HTR-8/SVneo (cell line): ENCODE measurements at places on chromosomes 1 and 21.
A peak's percentile ranks its signal among the peaks of the same experiment; 100 is the strongest.

- DNase-seq = no peak
These were observed 26.8 kb downstream of the VANGL1 start for GRCh38 chr1:115668579-115668978.

GRCh38 chr1:15027515-15027986 is 126.0 kb upstream of the TMEM51 start:
- peak; percentile 53 for DNase-seq

DNA sequence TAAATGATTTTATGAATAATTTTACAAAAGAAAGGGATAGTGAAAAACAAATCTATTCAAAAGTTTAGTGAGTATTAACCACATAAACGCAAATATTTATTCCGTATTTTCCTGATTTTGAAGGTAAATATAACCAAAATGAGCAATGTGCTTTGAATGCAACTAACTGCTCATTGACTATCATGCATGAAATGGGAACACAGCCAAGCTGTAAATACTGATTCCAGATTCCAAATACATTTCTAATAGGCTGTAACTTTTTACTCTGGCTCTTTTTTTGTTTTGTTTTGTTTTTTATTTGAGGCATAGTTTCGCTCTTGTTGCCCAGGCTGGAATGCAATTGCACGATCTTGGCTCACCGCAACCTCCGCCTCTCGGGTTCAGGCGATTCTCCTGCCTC is 41.8 kb downstream of the SELENOF start:
- no peak for DNase-seq

DNA sequence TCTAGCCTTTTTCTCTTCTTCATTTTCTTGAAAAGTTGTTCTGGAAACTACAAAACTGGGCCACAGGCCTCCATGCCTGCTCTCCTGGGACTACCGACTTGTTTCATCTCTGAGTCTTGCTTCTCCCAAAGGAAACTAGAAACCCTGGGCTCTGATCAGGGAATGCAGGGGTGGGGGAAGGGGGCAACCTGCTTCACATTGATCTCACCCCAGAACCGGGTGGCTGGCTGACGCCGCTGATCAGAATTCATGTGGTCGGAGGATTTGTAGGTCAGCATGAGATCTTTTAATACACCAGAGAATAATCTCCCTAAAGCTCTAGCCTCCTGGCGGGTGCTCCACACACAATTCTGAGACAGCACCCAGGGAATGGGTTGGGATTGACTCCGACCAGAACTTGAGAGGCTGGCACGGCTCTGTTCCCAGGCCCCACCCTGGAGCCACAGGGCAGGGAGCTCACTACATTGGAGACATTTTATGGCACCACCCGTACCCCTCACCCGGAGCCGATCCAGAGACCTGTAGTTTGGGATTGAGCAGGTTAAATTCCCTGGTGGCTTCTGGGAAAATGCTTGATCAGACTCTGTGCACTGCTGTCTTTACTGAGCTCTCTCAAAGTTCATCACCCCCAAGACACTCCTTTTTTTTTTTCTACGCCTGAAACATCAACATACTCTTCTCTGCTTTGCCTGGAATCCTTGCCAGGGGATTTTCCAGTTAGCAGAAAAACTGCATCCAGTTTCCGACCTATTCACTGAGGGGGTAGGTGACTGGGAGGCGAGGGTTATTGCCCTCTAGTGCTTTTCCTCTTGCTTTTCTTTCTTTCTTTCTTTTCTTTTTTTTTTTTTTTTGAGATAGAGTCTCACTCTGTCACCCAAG is 12.2 kb upstream of the ARHGEF10L start:
- DNase-seq = no peak

DNA sequence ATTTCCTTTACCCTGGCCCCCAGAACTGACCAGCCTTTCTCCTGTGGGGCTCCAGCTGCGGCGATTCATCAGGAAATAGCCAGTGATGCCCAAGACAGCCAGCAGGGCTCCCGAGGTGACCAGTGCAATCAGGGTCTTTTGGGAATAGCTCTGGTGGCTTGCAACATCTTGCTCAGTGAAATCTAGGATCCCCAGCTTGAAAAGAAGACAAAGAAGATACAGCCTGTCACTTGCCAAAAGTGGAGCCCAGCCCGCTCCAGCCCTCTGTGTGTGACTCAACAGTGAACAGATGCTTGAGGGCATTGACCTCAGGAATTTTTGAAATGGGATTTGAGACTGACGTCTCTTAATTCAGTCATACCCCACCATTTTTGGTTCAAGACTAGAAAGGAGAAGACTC is 22.3 kb downstream of the CD34 start:
- DNase-seq = peak; percentile 51

GRCh38 chr21:36518883-36519492 is 39.1 kb upstream of the CLDN14 start:
- DNase-seq = no peak

GRCh38 chr21:30238168-30238567 is 22.3 kb upstream of the CLDN8 start:
- no peak for DNase-seq

GRCh38 chr21:35178827-35179226 is 129.7 kb upstream of the RUNX1 start:
- DNase-seq = no peak

- DNase-seq = peak; percentile 81
These were observed 16.6 kb upstream of the PTP4A2 start for GRCh38 chr1:31954607-31955283.

DNA sequence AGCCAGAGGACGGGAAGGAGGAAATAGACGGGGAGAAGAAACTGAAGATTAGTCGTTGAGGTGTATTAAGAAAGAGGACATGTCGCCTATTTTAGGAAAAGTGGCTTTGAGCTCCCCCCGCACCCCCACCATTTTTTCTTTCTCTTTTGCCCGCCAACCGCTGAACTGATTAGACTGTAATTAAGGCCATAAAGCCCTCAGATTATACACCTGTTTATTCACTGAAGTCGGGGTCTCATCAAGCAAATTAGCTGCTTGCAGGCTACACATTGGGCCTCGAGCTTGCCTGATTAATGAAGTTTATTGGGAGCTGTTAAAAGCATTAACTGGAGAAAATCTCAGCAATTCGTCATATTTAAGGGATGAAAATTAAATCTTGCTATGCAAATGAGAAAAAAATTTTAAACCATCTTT is 119.4 kb upstream of the RRP15 start:
- no peak for DNase-seq

GRCh38 chr1:83787246-83787998 is 211.5 kb downstream of the TTLL7 start:
- DNase-seq = no peak

GRCh38 chr1:153633161-153633753 is 609 bp upstream of the CHTOP start:
- DNase-seq = no peak

- no peak for DNase-seq
These were observed 1644.0 kb upstream of the B3GALT2 start for GRCh38 chr1:194830387-194830786.

DNA sequence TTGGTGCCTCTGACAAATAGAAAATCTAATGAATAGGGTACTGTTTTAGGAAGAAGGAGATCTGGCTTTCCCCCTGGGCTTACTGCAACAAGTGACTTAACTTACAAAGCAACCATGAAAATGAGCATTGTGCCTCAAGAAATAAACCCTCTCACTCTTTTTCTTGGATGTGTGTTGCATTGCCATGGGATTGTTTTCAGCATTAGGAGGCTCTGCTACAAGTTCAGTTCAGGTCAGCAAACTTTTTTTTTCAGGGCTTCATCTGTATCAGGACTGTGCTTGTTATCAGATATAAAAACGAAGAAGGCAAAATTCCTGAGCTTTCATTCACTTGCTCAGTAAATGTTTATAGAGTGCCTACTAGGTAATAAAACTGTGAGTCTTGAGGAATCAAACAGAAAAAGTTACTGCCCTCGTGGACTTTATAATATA is 37.8 kb upstream of the DOCK7 start:
- DNase-seq = no peak

GRCh38 chr1:81600878-81601622 is 199.7 kb upstream of the ADGRL2 start:
- DNase-seq = no peak
